ENCODE measurements at places on chromosomes 5 and 9. TPM values are rescaled to one million over a fixed set of nuclear protein-coding genes. Genes with fewer than 3 reads are reported as not detected.

GRCh38 chr5:123756816-123757215 lies 244.8 kb downstream of the CSNK1G3 start:
- no peak for DNase-seq

GRCh38 chr9:23962101-23962500 lies 136.1 kb upstream of the ELAVL2 start:
- DNase-seq: no peak

DNA sequence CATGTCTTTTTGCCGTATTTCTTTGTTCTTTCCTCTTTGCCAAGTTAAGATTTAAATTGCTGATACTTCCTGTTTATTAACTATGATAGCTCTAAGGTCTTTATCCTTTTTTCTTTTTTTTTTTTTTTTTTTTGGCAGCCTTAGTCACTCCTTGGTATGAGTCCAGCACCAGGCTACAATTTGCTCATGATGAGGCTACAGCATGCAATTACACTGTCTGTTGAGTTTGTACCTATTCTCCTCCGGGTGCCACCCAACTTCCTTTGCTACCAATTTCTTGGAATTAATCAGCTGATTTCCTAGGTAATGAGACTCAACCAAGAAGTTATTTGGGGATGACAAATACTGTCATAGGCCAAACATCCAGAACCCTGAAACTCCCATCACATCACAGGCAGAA lies 25.5 kb downstream of the ACTL7B start:
- DNase-seq: no peak

GRCh38 chr5:36156619-36157018 lies 4.7 kb downstream of the SKP2 start:
- no peak for DNase-seq

- DNase-seq: no peak
Measured at GRCh38 chr5:27708534-27708933, 670.1 kb upstream of the CDH9 start.

DNA sequence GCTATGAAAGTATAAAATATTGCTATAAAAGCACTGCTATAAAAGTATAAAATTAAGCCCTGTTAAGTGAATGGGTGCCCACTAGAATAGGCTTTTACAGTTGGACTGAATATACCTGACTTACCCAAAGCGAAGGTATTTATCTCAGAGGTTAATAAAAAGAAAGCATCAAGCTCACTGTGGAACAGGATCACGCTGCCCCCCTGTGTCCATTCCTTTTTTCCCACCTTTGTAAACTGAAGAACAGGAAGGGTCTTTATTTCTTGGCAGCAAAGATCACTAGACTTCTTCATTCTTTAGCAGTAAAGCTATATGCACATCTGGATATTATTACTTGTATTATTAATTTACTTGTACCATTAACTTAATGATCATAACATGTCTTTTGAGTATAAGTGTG lies 22.1 kb upstream of the PLPP6 start:
- DNase-seq: no peak

- no peak for DNase-seq
Measured at GRCh38 chr5:40669606-40670390, 9.9 kb upstream of the PTGER4 start.

Gene PCDH12
- total RNA-seq: 4.8 TPM

Gene MVB12B
- total RNA-seq: 12.4 TPM

GRCh38 chr5:117761186-117761585 lies 1186.6 kb upstream of the SEMA6A start:
- no peak for DNase-seq

DNA sequence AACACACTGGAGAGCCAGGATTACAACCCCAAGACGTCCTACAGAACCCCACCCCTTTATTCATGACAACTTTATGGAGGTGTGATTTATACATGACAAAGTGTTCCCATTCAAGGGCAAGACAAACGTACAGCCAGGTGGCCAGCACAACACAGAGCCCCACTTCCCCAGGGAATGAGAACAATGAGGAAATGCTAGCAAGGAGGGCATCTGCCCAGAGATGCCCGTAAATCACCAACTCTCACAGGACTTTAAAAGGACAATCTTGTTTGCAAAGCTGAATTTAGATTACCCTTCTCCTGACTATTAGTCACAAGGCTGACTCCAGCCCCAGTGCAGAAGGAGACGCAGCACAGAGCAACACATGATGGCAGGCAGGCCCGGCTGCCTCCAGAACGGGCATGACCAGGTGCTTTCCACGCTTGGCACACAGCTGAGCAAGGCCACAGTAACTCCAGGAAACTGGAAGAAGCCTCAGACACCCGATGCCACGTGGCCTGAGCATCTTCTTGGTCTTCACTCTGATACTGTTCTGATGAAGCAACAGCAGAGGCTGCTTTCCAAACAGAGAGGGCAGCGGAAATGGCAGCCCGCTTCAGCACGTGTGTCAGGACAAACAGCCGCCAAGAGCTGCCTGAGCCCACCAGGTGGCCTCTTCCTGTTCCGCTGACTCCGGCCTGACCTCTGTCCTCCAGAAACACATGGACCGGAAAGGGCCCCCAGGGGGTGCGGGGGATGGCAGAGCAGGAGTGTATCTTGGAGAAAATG lies 51.4 kb downstream of the ROR2 start:
- DNase-seq: no peak

Gene GLRA1
- not detected for total RNA-seq

- DNase-seq: no peak
Measured at GRCh38 chr5:160311491-160312133, 752 bp downstream of the CCNJL start.

Gene PLPP7
- 0.59 TPM for total RNA-seq

DNA sequence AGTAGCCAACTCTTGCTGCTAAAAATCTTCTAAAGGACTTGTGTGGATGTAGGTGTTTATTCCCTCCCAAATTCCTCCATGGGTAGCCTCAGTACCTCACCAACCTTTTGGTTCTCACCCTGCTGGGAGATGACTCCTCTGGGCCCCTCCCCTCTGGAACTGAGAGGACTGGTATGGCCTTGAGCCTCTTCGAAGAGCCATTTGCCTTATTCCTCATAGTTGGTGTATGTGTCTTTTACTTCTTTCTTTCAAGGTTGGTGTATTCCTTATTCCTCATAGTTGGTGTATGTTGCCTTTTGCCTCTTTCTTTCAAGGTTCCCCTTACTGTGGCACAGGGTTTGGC lies 48.3 kb downstream of the GNAQ start:
- no peak for DNase-seq

- no peak for DNase-seq
Measured at GRCh38 chr9:99579964-99580363, 241.7 kb upstream of the NR4A3 start.

DNA sequence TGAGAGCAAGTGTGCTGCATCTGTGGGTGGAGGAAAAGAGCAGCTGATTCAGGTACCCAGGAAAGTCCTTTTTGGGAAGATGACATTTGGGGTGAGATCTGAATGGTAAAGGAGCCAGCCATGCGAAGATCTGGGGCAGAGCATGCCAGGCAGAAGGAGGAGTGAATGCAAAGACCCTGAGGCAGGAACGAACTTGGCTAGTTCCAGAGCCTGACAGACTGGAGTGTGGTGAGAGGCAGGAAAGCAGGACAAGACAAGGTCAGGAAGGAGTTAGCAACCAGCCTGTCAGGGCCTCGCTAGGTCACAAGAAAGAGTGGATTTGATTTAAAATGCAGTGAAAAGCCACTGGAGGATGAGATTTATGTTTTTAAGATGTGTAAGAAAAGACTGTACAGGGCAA lies 28.2 kb downstream of the RGS7BP start:
- no peak for DNase-seq

Gene ENHO
- 0.67 TPM for total RNA-seq

DNA sequence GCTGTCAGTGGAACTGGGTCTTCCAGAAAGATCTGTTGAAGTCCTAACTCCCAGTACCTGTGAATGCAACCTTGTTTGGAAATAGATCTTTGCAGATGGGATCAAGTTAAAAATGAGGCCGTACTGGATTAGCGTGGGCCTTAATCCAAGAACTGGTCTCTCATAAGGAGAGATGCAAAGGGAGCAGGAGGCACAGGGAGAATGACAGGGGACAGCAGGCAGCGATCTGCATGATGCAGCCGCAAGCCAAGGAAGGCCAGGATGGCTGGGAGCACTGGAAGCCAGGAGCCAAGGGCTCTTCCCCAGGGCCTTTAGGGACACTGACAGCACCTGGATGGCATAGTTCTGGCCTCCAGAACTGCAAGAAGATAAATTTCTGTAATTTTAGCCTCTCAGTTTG lies 114.4 kb downstream of the ICE1 start:
- no peak for DNase-seq

GRCh38 chr5:135964670-135965320 lies 10.0 kb upstream of the LECT2 start:
- no peak for DNase-seq

Gene OTP
- total RNA-seq: not detected

GRCh38 chr5:106634375-106634774 lies 1036.4 kb downstream of the EFNA5 start:
- no peak for DNase-seq

Gene TIMD4
- total RNA-seq: 38.8 TPM

Gene LCN1
- not detected for total RNA-seq

DNA sequence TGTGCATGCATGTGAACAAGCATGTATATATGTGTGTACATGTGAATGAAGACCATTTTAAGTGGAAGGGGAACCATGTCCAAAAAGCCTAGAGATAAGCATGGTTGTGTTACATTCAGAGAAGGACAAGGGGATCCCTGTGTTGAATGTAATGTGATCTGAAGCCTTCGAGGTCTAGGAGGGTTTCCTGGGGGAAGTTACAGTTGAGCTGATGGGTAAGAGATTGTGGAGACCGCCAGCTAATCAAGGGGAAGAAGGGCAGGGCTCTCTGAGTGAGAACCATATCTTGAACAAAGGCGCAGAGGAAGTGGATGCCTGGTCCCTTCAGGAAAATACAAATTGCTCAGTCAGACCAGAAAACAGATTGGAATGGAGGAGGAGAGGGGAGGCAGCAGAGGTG lies 45.5 kb upstream of the TNFSF15 start:
- DNase-seq: no peak

Gene CER1
- total RNA-seq: not detected

Gene S1PR3
- 2.9 TPM for total RNA-seq

Gene C9
- 3,238 TPM for total RNA-seq

GRCh38 chr5:142746532-142747433 lies 23.4 kb upstream of the ARHGAP26 start:
- DNase-seq: no peak

Gene KCNV2
- total RNA-seq: not detected

Gene FBXL7
- total RNA-seq: 1.1 TPM

- DNase-seq: no peak
Measured at GRCh38 chr5:174708476-174709207, 15.7 kb upstream of the MSX2 start.

Gene PCDHGA4
- 0.92 TPM for total RNA-seq

Gene PCDHA11
- not detected for total RNA-seq
